ENCODE measurements at places on chromosomes 11 and 22.

- DNase-seq: no peak
Measured at GRCh38 chr11:9823887-9824385, 160.1 kb downstream of the SWAP70 start.

- no peak for DNase-seq
Measured at GRCh38 chr11:35935390-35935789, 8.5 kb upstream of the LDLRAD3 start.

DNA sequence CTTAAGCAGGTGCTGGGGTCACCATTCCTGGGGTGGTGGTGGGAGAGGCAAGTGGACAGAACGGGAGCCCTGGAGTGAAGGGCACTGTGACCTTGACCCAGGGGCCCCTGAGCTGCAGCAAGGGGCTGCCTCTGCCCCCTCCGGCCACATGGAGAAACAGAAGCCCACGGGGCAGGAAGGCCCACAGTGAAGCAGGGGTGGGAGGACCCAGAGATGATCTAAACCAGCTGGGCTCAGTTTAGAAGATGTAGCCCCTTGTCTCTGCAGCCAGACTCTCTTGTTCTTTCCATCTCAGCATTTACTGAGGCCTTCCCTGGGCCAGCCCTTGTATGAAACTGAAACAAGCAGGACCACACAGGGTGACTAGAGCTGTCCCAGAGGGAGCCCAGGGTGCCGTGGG is 30.5 kb downstream of the WNT11 start:
- DNase-seq: no peak

DNA sequence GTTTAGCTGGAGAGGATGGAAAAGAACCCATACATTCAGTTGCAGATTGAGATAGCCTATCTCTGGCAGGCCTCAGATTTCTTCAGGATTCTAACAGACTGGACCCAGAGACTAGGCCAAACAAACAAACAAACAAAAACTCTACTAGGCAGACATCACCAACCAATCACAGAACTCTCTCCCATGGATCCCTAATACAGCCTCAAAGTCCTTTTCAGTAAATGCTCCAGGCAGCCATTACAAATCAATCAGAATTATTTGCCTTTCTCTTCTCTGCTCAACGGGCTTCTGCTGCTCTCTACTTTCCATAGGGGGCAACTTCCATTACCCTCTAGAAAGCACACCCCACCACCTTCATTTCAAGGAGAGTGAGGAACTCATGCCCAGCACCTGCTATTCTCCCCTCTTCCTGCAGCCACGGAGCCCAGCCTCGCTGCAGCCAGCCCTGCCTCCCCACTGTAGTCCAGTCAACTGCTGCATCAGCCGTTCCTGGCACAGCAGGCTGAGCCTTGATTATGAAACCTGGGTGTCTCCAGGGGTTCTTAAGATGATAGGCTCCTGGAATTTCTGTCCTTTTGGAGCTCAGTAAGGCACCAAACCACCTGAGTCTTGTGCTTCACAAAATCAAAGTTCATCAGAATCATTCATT is 19.0 kb upstream of the SMIM35 start:
- DNase-seq: no peak

- DNase-seq: no peak
Measured at GRCh38 chr11:77503006-77503405, 29.1 kb upstream of the PAK1 start.

DNA sequence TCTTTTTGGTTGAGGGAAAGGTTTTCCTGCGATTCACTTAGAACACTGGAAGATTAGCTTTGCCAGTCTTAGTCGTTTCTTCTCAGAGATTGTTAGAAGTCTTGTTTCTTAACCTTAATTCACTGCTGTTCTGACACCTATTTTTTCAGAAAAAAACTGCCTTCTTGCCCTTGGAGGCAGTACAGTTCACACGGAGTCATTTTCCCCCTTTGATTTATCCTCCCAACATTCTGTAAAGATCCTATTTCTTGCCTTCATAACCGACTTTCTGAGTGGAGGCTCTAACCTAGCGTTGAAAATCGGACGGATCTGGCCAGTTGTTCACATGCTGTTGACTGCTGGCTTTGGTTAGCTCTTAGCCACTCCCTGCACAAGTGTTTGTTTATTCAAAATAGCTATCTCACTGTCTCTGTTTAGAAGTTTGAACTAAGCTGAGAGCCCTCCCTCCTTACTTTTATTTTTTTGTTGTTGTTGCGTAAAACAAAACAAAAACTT is 737 bp downstream of the BCL2L13 start:
- no peak for DNase-seq

DNA sequence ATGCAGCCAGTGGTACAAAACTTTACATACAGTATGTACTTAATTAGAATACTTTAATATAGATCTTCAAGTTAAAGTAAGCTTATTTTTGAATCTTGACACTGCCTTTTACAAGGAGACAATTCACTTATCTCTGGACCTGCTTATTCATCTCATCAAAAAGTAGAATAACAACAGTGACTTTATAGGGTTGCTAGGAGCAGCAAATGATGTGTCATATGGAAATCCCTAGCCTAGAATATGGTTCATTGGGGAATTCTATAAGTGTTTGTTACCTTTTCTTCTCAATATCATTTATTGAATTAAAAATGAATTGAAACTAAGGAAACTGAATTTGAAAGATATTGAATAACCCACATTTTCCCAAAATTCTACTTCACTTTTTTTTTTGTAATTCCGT is 45.0 kb upstream of the FIBIN start:
- DNase-seq: no peak

DNA sequence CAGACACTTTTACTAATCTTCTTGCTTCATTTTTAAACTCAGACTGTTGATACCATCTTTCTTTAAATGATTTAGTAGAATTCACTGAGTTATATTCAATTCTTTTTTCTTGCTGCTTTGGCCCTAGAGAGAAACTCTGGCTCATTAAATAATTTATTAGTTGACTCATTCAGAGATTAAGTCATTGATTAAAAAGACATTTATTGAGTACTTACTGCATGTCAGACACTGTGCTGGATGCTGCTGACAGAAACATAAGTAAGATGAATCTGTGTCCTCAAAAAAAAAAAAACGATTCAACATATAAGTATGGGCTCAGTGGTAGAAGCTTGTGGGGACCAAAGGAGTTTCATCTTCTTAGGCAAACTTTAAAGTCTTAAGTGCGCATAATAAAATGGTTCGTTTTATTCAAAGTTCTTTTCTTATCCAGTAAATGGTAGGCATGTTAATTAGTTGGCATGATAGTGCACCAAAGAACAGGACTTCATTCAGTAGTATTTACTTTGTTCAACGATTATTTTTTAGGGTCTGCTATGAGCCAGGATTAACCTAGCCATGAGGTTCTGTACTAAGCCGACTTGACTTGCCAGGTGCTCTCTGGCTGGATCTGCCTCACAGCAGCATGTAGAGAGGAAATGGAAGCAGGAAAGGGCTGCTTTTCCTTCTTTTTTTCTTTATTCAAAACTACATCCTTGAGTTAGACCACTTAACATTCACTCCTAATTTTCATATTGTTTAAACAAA is 281.0 kb upstream of the CTSC start:
- no peak for DNase-seq

GRCh38 chr11:103257360-103257759 is 148.1 kb downstream of the DYNC2H1 start:
- no peak for DNase-seq

DNA sequence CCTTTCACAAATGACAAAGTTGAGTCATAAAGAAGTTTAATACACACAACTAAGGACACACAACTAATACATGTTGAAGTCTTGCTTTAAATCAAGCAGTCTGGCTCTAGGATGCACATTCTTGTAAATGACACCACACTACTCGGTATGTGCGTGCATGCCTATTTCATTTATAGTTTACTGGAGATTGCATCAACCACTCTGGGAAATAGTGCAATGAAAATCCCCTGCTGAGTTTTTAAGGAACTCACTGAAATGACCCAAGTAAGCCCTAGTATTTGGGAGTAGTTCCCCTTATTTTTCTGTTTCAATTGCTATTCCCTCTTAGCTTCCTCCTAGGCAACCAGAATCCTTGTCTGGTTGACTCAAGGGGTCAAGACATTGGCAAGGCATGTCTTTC is 160.2 kb upstream of the LARGE1 start:
- DNase-seq: no peak

DNA sequence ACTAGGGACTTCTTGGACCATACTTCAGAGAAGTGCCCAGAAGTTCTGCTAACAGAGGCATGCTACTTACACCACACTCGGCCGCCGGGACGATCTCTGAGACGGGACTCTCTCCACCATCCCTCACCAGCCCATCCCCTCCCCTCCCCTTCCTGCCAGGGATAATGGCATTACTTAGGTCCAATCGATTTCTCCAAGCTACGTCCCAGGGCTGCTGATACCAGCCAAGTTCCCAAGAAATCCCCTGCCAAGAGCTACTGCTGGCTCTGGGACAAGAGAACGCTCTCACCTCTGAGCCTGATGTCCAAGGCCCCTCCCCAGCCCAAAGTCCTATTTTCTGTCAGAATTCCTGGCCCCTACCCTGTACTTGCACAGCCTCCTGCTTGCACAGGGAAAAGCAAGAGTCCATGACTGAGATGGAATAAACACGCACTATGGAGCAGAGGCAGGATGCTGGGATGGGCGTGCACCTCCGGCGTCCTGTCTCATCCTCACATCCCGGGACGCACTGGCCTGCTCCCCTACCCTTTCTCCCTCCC is 42.7 kb downstream of the GDPD5 start:
- DNase-seq: no peak

DNA sequence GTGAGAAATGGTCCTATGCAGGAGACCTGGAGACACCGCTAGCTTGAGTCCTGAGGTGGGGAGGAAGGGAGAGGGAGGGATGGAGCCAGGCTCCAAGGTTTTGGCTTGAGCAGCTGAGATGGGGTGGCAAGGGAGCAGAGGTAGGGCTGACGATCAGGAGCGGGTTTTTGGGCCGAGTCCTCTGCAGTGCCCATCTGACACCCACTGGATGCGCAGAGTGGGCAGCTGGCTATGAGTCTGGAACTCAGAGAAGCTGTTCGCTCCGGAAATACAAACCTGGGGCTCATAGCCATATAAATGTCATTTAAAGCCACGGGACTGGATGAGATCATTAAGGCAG is 453 bp upstream of the MAFF start:
- DNase-seq: no peak

- DNase-seq: no peak
Measured at GRCh38 chr22:38725900-38726655, 20.3 kb downstream of the GTPBP1 start.

DNA sequence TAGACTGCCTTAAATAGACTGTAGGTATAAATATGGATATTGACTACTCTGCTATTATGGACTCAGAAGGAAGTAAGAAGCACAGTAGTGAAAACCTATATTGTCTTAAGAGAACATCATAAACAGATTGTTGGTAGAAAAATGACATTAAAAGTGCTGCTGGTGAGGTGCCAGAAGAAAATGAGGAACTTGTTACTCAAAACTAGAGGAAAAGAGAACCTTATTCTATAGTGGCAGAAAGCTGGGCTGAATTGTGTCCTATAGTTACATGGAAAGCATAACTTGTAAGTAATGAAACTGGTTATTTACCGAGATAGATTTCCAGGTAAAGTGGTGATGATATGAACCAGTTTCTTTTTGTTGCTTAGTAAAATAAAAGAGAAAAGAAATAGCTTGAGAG is 109.7 kb upstream of the CTSC start:
- no peak for DNase-seq

DNA sequence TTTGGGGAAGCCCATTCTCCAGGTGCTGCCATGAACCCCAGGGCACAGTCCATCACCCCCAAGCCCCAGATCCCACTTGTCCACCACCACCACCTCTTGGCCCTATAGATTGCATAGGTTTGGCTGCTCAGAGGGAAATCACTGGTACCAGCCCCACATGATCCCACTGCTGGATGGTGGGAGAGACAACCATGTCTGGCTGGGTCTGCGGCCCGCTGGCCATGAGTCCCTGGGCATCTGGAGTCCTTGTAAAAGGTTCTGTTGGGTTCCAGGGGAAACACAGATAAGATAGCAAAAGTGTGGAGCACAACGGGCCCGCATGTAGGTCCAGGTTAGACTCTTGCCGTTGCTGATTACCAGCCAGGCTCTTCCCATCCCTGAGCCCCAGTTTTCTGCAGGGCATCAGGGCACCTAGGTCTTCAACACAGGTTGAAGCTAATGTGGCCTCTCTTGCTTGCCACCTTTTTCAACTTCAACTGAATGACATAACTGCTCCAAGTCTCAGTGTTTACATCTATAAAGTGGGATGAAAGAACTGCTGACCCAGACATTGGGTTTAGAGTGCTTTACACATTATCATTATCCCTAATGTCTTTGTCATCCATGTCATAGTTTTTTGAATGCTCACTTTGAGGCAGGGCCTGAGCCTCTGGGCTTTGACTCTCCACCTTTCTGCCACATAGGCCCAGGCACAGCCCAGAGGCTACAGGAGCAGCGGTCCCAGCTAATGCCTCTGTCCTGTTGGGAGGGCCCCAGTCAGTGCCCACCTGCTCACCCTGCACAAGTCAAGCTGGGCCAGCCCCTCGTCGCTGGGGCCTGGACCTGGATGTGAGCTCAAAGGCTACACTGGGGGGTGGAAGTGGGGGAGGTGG is 1.0 kb upstream of the TANGO2 start:
- no peak for DNase-seq

- DNase-seq: no peak
Measured at GRCh38 chr11:42169191-42169590, 709.7 kb upstream of the LRRC4C start.

DNA sequence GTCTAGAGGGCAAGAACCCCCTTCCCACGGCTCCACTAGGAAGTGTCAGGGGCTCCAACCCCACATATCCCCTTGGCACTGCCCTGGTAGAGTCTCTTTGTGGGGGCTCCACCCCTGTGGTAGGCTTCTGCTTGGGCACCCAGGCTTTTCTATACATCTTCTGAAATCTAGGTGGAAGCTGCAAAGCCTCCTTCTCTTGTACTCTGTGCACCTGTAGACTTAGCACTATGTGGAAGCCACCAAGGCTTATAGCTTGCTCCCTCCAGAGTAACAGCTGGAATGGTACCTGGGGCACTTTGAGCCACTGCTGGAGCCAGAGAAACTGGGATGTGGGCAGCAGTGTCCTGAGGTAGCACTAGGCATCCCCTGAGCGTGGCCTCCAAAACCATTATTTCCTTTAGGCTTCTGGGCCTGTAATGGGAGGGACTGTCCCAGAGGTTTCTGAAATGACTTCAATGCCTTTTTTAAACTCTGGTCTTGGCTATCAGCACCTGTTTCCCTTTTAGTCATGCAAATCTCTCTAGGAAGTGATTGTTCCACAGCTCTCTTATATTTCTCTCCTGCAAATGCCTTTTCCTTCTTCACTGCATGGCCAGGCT is 68.4 kb downstream of the TRAF6 start:
- DNase-seq: no peak

- DNase-seq: no peak
Measured at GRCh38 chr11:5284637-5285036, 14.9 kb upstream of the HBE1 start.
